ENCODE measurements at places on chromosomes 1 and 21.

DNA sequence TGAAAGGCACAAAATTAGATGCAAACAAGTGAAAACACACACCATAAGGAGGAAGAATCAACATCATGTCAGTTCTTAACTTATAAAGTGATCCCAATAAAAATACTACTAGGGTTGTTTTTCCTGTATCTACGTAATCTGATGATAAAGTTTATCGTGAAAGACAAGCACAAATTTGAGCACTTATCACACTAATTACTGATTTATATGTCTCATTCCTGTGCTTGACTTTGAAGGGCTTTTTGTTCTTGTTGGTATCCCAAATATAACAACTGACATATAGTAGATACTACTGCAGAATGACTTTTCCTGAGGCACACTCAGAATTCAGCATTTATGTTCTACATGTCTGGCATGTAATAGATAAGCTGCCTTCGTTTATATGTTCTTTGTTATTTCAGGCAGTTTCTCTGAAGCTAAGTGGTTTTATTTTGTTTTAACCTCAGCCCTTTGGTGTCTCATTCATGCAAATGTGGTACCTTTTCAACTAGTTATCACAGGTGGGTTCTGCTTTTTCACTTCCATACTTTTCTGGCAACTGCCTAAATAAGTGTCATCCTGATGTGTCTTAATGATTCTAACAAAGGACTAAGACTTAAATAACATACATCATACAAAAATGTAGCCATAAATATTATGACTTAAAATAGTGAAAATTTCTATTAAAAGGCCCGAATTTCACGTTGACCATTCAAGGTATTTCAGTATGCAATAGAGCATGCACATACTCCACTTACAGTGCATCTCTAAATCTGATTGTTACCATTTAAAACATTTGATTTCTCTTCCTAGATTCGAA lies 73.2 kb downstream of the LRRC8C start:
- DNase-seq, result no peak

DNA sequence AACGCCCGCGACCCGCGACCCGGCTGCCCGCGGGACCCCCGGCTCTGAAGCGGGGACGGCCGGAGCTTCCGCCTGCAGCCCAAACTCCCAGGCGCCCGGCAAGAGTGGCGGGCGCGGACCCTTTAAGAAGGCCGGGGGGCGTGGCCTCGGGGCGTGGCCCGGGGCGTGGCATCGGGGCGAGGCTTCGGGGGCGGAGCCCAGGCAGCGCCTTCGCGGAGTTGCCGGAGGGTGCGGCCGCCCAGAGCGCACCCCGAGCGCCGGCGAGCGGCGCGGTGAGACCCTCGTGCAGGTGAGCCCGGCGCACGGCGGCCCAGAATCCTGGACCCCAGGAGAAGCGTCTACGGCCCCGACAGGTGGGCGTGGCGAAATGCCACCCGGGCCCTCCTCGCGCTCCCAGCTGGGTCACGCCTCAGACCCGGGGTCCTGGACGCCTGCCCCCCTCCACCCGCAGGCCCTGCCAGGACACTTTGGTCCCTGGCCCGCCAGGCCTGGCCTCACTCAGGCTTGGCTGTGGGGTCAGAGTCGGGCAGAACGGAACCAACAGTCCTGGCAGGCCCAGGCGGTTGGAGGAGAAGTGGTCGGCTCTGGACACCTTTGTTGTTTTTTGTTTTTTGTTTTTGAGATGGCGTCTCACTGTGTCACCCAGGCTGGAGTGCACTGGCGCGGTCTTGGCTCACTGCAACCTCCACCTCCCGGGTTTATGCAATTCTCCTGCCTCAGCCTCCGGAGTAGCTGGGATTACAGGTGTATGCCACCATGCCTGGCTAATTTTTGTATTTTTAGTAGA lies 14.4 kb downstream of the RNF223 start:
- DNase-seq, result no peak

DNA sequence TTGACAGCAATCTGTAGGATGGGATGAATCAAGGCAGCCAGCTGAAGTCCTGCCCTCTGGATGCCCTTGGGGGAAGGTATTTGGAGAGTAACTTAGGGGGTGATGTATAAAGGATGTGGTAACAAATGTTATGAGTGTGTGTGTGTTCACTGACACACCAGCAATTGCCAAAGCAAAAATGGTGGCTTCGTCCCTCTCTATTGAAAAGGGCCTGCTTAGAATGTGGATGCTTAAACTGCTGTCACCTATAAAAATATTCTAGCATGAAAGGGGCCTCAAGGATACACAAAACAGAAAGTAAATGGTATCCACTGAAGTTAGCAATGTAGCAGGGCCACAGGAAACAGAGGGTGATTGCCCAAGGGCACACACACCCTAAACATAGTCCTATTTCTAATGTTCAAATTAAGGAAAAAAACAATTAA lies 15.1 kb upstream of the AIM2 start:
- no peak for DNase-seq

- DNase-seq, result no peak
These were observed 49.9 kb downstream of the CBS start for GRCh38 chr21:43025636-43026180.

- no peak for DNase-seq
These were observed 91.7 kb downstream of the TBX15 start for GRCh38 chr1:118896416-118896815.

GRCh38 chr1:192678099-192678498 lies 42.2 kb downstream of the RGS13 start:
- DNase-seq, result no peak

- no peak for DNase-seq
These were observed 109.9 kb downstream of the IGSF21 start for GRCh38 chr1:18217398-18218043.

DNA sequence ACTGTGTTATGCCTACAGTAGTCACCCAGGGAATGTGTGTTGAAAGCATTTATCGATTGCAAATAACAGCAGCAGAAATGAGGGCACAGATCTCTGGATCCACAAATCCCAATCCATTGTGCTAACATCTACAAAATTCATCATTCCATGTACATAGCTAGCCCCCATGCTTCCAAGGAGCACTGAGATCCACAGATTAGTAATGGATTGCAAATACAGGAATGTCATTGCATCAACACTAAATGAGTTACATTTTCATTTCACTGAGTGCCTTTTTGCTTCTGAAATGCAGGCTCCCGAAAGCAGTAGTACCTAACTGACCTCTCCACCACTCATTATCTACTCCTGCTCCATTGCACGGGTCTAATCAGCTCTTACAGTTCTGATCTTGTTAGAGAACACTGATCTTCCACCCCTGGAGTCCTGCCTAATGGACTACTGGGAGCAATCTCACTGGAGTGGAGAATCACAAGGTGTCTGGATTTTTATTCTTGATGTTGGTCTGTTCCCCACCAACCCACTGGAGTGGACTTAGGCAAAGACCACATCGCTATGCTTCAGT lies 30.5 kb downstream of the ASTN1 start:
- no peak for DNase-seq

DNA sequence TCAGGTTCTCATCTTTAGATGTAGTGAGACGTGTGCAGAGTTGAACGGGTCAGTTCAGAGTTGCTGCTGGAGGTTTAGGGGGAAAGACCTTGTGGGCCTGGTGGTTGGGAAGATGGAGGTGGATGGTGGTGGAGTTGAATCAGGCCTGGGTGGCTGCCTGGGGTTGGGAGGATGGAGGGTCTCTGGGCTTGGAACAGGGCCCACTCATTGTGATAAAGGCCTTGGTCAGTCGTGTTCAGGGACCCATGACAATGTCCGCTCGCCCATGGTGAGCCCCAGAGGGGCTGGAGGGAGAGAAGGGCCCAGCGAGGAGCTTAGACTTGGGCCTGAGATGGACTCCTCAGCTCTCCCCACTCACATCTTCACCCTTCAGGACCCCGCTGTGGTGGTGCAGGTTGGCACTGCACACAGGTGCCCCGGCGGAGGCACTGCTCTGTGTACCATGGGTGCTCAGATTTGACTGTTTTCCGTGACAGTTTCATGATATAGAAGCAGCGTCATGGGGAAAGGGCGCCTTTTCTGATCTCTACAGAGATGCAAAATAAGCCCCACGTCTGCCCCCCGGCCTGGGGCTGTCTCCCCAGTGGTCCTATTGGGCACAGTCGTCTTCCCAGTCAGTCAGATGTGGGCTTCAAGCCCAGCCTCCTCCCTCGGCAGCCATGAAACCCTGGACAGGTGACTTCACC lies 39.2 kb downstream of the DISP3 start:
- DNase-seq, result no peak

- no peak for DNase-seq
These were observed 373.1 kb upstream of the CXADR start for GRCh38 chr21:17139696-17140095.

DNA sequence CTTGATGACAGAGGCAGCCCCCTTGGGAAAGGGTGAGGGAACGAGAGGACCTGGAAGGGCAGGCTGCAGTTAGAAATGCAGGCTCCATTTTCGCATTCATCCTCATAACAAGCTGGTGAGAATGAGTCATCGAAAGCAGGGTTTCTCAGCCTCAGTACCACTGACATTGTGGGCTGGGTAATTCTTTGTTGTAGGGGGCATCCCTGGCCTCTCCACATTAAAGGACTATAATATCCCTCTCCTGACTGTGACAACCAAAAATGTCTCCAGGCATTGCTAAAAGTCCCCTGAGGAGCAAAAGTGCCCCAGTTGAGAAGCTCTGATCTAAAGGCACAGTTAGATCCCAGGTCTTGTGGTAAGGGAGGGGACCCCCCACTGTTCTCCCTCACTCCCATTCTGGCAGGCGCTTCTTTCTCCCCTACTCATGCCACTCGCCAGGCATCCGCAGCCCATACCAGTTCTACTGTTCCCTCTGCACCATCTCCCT lies 20.4 kb downstream of the KCNN3 start:
- DNase-seq, result no peak

DNA sequence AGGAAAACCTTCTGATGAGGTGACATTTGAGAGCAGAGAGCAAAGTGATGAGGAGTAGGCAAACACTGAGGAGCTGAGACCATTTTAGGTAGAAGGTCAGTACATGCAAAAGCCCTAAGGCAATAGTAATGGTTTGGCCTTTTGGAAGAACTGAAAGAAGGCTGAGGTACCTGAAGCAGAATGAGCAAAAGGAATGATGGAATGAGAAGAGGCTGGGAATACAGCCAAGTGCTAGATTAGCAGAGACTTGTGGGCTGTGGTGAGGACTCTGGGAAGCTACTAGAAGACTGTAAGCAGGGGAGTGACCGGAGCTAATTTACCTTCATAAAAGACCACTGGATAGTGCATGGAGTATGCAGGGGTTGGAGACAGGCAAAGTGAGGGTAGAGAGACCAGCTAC lies 77.9 kb downstream of the GFI1 start:
- no peak for DNase-seq

DNA sequence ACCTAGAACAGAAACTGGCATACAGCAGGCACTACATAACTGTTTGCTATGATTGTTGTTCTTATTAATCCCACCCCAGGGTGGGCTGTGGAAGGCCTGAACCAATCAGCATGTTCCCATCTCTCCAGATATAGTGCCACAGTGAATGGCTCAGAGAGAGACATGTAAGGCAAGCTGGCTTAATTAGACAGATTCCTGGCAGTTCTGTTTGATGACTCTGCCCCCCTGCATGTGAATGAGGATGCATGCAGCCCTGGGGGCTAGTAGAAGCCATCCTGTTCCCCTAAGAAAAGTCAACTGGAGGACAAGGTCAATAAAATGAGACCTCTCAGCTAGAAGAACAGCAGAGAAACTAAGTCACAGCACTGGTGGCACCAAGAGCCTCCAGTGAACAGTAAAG lies 130.3 kb downstream of the GLIS1 start:
- DNase-seq, result no peak

DNA sequence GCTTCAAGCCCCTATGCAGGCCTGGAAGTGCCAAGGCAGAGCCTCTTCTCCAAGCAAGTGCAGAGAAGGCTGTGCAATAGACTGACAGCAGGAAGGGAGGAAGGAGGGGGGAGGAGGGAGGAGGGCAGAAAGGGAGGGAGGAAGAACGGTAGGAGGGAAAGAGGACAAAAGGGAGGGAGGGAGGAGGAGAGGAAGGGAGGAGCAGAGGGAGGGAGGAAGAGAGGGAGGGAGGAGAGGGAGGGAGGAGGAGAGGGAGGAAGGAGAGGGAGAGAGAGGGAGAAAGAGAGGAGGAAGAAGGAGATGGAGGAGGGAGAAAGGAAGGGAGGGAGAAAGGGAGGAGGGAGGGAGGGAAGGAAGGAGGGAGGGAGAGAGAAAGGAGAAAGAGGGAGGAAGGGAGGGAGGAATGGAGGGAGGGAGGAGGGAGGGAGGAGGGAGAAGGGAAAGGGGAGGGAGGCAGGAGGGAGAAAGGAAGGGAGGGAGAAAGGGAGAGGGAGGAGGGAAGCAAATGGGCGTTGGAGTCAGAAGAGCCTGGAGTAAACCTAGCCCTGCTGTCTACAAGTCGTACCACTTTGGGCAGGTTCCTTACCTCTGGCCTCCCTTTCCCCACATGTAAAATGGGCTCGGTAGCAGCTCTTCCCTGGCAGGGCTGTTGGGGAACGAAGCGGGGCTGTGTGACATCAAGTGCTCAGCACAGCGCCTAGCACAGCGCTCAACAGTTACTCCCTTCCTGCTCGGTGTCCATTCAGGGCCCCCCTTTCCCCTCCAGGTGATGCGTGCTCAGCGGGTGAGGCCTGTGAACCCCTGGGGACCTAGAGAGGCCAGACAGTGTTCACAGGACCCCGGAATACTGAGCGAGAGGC lies 244.6 kb downstream of the NPHP4 start:
- DNase-seq, result no peak

DNA sequence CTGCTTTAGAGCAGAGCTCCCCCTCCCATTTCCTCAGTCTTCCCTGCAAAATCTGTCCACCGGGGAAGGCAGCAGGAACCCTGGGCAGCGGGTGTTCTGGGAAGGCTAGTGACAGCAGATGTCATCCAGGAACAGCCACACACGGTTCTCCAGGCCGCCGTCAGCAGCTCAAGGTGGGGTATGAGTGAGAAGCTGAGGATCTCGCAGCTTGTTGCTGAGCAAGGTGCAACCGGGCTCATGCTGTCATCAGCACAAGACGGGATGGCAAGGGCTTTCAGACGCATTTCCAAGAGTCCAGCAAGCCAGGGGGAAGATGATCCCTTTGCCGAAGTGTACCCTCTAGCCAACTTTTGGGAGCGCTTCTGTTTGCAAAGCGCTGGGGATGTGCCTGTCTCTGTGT lies 23.0 kb upstream of the SPSB1 start:
- DNase-seq, result no peak

DNA sequence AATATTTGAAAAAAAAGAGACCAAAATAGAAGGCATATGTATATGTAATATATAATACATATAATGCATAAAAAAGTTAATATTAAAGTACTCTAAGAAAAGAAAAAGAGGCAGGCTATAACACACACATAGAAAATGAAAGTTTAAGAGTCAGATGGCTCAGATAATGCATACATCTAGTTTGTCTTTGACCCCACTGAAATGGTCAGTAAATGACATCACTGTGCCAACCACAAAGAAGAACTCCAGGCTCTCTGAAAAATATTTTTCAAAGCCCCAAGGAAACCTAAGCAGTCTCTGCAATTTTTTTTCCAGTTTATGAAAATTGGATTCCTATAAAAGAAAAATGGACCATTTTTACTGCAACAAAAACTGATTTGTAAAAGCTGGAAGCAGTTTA lies 55.4 kb upstream of the SCYL3 start:
- no peak for DNase-seq

- DNase-seq, result no peak
These were observed 31.2 kb upstream of the FASLG start for GRCh38 chr1:172627702-172628101.
